ENCODE measurements at places on chromosomes 1 and 21. TPM values are rescaled to one million over a fixed set of nuclear protein-coding genes. Genes with fewer than 3 reads are reported as not detected.
A peak's percentile ranks its signal among the peaks of the same experiment; 100 is the strongest.

GRCh38 chr1:2644171-2644570 is 11.4 kb upstream of the MMEL1 start:
- DNase-seq = peak; percentile 58
- H3K36me3 ChIP-seq = no peaks in the 10 kb centered on the region
- no peak overlapping the region for H3K4me3 ChIP-seq

GRCh38 chr1:220889333-220889732 is 10.1 kb downstream of the HLX start:
- peaks cover 21% of the 10 kb centered on the region for H3K36me3 ChIP-seq
- DNase-seq = no peak
- peaks cover 45% of the 10 kb centered on the region for H3K4me1 ChIP-seq

GRCh38 chr1:151891512-151891911 is 17.8 kb downstream of the THEM4 start:
- no peaks in the 10 kb centered on the region for H3K4me1 ChIP-seq
- H3K27me3 ChIP-seq = no peaks in the 10 kb centered on the region
- DNase-seq = no peak
- H3K4me3 ChIP-seq = no peak overlapping the region

- H3K27me3 ChIP-seq = no peaks in the 10 kb centered on the region
- peaks cover 41% of the 10 kb centered on the region for H3K4me1 ChIP-seq
- H3K4me3 ChIP-seq = no peak overlapping the region
Measured at GRCh38 chr1:247334378-247335133, 2.9 kb upstream of the ZNF496 start.

The ITLN2 gene
- total RNA-seq = not detected

The CSTB gene
- 7.1 TPM for total RNA-seq

The PROK1 gene
- total RNA-seq = not detected

DNA sequence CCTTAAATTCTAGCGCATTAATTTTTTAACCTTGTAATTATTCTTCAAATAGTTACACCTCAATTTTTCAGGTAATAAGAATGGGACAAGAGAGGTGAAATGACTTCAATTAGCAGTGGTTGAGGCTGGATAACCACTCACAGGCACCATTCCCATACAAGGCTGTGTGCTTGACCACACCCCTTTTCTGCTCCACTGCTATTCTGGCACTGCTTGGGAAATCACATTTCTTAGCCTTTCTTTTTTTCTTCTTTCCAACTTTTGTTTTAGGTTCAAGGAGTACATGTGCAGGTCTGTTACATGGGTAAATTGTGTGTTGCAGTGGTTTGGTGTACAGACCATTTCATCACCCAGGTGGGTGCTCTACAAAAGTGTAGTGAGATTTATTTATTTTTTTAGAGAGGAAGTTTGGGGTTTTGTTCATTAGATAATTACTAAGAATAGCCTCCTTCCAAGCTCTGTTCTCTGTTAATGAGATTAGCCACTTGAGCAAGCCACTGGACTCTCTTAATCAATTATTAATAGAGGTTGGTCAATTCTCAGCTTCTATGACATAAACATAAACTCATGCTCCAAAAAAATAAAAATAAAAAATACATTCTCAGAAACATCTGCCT is 14.4 kb downstream of the ILDR2 start:
- H3K27ac ChIP-seq = no peak overlapping the region
- no peaks in the 10 kb centered on the region for H3K36me3 ChIP-seq
- no peak for DNase-seq
- H3K27me3 ChIP-seq = no peaks in the 10 kb centered on the region
- H3K4me1 ChIP-seq = peaks cover 10% of the 10 kb centered on the region

GRCh38 chr1:175865041-175865766 is 121.8 kb upstream of the TNR start:
- DNase-seq = peak; percentile 38
- H3K27me3 ChIP-seq = no peaks in the 10 kb centered on the region
- H3K27ac ChIP-seq = no peak overlapping the region
- H3K4me3 ChIP-seq = no peak overlapping the region
- H3K4me1 ChIP-seq = peaks cover 11% of the 10 kb centered on the region

DNA sequence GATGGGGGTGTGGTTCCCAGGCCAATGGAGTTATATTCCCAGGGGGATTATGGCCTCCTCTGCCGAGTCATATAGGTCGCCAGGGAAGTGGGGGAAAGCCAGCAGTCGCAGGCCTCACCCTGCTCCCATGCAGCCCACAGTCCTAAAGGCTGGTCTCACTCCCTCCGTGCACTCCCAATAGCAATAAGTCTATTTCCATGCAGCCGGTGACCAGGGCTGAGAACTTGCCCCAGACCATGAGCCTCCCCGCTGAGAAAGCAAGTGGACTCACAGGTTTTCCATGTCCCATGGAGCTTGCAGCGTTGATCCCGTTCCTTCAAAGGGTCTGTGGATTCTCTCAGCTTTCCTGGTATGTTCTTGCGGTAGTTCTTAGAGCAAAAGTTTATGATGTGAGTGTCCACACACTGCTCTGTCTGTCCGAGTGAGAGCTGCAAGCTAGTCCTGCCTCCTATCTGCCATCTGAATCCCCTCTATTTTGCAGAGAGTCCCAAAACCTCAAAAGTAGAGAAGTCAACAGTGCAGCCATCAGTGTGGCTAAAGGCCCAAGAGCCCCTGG is 81.7 kb upstream of the TMPRSS2 start:
- no peak overlapping the region for H3K27ac ChIP-seq
- H3K27me3 ChIP-seq = no peaks in the 10 kb centered on the region

The TRIM62 gene
- total RNA-seq = 3.9 TPM

DNA sequence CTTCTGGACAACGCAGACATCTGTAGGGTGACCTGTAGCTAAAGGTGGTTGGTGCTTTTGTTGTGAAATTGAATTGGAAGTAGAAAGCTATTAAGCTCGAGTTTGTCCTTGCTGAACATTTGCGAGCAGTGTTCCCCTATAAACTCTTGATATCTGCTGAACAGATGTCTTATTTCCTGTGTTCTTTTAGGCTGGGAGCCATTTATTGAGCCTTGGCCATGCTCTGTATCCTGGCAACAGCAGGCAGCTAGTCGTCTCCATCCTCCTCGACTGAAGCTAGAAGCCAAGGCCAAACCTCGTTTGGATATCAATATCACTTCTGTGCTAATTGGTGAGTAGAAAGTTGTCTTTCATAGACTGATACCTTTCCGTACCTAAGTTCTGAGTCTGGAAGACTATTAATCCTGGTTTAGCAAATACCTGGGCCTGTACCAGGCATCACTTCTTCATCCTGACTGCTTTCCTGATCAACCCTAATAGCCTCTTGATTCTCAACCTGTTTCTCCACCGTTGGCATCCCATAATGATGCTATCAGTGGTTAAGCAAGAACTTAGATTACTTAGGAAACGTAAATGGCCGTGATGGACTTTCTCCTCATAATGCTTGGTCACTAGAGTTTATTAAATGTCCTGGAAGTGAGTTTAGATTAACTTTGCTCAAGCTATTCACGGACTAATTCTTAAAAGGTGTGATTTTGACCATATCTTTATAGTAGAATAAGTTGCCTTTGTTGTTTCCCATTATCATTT is 103.4 kb downstream of the VPS13D start:
- H3K4me1 ChIP-seq = no peaks in the 10 kb centered on the region
- no peak overlapping the region for H3K4me3 ChIP-seq

- no peak for DNase-seq
- peaks cover 69% of the 10 kb centered on the region for H3K36me3 ChIP-seq
- H3K27ac ChIP-seq = no peak overlapping the region
- H3K4me1 ChIP-seq = peaks cover 31% of the 10 kb centered on the region
- no peaks in the 10 kb centered on the region for H3K27me3 ChIP-seq
Measured at GRCh38 chr1:39570477-39571177, 6.0 kb downstream of the PABPC4 start.

- H3K4me1 ChIP-seq = no peaks in the 10 kb centered on the region
- H3K27me3 ChIP-seq = no peaks in the 10 kb centered on the region
- H3K36me3 ChIP-seq = no peaks in the 10 kb centered on the region
- H3K4me3 ChIP-seq = no peak overlapping the region
- no peak overlapping the region for H3K27ac ChIP-seq
Measured at GRCh38 chr21:31396399-31396798, 52.3 kb upstream of the TIAM1 start.

The LMOD1 gene
- 655 TPM for total RNA-seq

DNA sequence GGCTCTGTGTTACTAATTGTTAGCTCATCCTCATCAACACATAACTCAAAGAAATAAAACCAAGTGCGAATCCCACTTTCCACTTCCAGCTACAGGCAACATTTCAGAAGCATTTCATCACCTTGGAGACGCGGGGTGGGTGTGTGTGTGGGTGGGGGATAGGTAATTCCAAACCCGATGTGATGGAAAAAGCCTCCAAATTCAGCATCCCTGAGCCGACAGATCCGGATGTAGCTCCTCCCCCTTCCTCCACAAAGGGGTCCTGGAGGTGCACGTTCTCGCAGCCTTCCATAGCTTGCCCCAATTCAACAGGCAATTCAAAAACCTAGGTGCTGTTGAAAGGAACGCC is 486 bp downstream of the HSPA13 start:
- H3K4me3 ChIP-seq = peak overlapping the region; percentile 80
- H3K4me1 ChIP-seq = peaks cover 26% of the 10 kb centered on the region
- H3K27me3 ChIP-seq = no peaks in the 10 kb centered on the region
- peak overlapping the region; percentile 82 for H3K27ac ChIP-seq

The CHI3L2 gene
- 1.8 TPM for total RNA-seq

GRCh38 chr1:176058686-176059085 is 148.4 kb downstream of the COP1 start:
- H3K27ac ChIP-seq = no peak overlapping the region
- H3K4me3 ChIP-seq = no peak overlapping the region
- no peaks in the 10 kb centered on the region for H3K36me3 ChIP-seq
- no peaks in the 10 kb centered on the region for H3K4me1 ChIP-seq
- no peak for DNase-seq
- H3K27me3 ChIP-seq = no peaks in the 10 kb centered on the region

GRCh38 chr1:5926686-5927435 is 65.4 kb downstream of the NPHP4 start:
- H3K27me3 ChIP-seq = no peaks in the 10 kb centered on the region
- no peaks in the 10 kb centered on the region for H3K4me1 ChIP-seq
- H3K36me3 ChIP-seq = peaks cover 4% of the 10 kb centered on the region
- no peak for DNase-seq

- no peak for DNase-seq
- no peak overlapping the region for H3K27ac ChIP-seq
- no peaks in the 10 kb centered on the region for H3K27me3 ChIP-seq
- H3K4me3 ChIP-seq = no peak overlapping the region
- H3K4me1 ChIP-seq = no peaks in the 10 kb centered on the region
- no peaks in the 10 kb centered on the region for H3K36me3 ChIP-seq
Measured at GRCh38 chr1:224589006-224589405, 27.1 kb upstream of the CNIH3 start.

DNA sequence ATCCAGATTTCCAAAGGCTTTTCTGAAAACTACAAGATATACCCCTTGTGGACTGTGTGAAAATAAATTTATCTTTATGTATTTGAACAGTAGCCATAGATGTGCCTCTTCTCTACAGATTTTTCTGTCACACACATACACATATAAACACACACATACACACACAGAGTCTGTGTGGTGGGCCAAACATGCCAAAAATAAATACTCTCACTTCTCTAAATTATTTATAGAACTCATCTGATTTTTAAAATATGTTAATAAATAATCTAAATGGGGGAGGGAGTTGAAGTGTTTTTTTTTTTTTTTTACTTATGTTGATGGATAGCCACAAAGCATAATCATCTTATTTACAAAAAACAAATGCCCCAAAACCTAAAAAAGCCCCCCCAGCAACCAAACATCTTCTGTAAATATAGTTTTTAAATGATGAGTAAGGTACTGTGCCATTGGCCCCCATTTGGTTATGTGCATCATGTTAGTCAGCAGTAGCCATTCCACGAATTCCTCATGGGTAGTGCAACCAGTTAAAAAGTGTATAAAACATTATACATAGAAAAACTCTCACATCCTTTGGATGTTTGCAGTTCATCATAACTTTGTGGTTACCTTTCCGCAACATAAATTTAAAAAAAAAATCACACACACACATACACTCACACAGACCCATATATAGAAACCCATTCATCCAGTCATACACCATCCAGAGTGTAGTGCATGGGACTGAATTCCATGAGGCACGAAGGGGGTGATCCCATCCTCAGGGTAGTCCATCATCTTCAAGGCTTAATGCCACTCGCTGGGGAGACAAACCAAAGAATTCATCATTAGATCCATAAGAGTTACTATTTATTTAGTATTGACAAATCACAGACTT is 8.2 kb upstream of the MAGOH start:
- H3K4me1 ChIP-seq = no peaks in the 10 kb centered on the region
- no peak for DNase-seq
- no peaks in the 10 kb centered on the region for H3K36me3 ChIP-seq
- no peak overlapping the region for H3K4me3 ChIP-seq

DNA sequence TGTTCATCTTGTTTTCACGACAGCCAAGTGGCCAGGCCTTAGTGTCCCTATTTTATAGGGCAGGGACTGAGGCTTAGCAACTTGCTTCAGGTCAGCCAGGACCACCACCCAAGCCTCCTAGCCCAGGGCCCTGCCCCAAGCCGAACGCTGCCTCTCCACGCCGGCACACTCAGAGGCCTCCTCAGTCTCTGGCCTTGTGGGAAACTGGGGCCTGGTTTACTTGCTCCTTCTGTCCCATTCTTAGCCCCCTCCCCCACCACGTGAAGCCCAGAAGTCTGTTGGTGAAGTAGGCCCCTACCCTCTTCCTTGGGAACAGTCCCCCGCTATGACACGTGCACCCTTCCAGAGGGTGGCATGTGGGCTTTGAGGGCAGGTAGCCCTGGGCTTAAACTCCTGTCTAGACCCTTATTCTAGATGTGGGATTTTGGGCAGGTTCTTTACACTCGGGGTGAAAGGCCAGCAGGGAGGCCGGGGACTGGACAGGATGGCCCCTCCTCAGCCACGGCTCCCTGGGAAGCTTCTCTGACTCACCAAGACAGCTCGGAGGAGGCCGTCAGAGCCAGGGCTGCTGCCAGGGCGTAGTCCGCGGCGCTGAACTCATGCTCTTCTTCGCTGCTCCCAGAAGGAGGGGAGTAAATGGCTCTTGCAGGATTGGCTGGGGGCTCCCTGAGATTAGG is 4.3 kb downstream of the MYOM3 start:
- H3K27ac ChIP-seq = no peak overlapping the region
- H3K36me3 ChIP-seq = no peaks in the 10 kb centered on the region
- no peak for DNase-seq

The SPATA6 gene
- total RNA-seq = 20.3 TPM

- H3K27me3 ChIP-seq = no peaks in the 10 kb centered on the region
- H3K27ac ChIP-seq = no peak overlapping the region
- no peaks in the 10 kb centered on the region for H3K36me3 ChIP-seq
- H3K4me1 ChIP-seq = no peaks in the 10 kb centered on the region
- no peak overlapping the region for H3K4me3 ChIP-seq
Measured at GRCh38 chr1:206460836-206461426, 9.3 kb upstream of the IKBKE start.

Measured in sigmoid colon (tissue), 7 donors.